NCI-H1105 (cell line): ENCODE measurements at places on chromosomes 12 and 14.
A peak's percentile ranks its signal among the peaks of the same experiment; 100 is the strongest.

- DNase-seq: no peak
Observed at GRCh38 chr14:75258079-75258802, 20.4 kb upstream of the FOS start.

- DNase-seq: no peak
Observed at GRCh38 chr14:58954901-58955861, 233.3 kb upstream of the DAAM1 start.

GRCh38 chr14:105856676-105857219, 330.4 kb downstream of the TMEM121 start:
- DNase-seq: no peak

DNA sequence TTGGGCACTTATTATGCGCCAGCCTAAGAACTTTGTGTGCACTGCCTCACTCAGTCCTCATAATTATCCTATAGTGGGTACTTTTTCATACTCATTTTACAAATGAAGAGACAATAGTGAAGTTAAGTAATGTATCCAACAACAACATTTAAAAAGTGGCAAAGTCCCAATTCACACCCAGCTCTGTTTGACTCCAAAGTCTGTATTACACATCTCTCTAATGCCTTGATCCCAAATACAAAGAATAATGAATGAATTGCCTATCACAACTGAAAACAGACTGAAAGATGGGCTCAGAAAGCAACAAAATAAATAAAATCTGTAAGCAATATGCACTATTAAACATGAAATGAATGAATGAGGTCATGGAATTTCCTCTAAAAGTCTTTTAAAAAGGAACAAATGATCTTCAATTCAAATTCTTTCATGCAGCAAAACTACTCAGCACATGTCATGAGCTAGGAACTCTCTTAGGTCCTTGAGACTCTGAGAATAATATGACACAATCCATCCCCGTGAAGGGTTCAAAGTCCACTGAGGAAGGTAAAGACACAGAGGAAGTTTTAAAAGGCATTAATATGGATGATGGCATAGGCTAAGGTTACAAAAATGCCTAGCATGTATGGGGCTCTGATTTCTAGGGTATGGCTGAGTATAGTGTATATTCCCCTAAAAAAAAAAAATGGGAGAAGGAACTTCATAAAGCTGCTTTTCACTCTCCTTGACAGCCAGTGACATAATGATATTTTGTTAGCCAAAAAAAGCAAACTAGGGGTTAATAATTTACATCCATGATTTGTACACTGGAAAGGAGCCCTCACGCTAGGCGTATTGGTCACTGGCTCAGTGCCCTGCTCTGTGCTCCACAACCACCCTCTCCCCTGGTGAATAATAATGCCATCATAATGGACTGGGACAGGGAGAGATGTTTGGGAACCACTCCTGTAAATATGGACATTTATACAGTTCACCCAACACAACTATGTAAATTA, 103.4 kb downstream of the SLC2A13 start:
- DNase-seq: no peak

DNA sequence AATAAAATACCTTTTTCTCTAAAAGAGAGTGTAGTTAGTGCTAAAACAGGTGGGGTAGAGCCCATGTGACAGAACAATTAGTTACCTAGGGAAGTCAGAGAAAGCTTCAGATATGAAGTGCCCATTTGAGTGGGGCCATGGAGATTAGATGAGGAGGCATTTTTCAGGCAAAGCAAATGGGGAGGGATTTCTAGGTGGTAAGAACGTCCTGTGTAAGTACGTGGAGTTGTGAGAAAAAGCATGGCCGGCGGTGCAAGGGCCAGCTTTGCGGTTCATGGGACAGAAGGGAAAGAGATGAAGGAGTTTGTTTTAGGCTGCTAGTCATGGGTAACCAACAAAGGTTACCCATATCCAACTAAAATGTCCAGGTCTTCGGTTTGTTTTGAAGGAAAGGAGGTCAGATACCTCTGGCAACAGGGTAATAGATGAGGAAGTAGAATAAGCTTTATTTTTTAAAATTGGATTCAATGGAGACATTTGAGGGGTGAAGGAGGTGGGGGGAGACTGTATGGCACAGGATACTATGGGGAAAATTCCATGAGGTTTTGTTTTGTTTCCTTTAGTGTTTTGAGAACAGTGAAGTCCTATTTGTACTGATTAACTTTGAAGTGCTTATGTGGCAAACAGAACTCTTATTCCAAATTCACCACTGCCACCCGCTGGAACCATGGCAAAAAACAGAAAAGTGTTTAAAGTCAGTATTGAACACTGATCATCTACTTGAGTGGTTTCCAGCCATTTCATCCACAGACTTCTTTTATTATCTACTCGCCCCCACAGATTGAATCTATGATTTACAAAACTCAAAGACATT, 10.0 kb upstream of the SNRPF start:
- DNase-seq: peak; percentile 26

GRCh38 chr14:59046746-59047145, 141.7 kb upstream of the DAAM1 start:
- DNase-seq: no peak

DNA sequence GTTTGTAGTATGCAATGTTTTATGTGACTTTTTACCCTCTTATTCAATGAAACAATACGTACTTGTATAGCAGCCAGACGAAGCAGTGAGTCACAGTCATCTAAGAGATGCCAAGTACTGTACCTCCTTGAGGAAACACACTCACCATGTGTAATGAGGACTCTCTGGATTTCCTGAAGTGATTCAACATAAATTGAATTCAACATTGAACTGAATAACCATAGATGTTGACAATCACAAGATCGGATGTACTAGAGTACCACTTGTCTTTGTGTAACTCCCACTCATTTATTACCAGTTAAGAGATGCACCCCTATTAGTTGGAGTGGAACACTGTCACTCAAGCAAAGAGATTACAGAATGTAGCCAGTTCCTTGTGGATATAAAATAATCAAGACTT, 175.2 kb upstream of the HMGA2 start:
- no peak for DNase-seq

DNA sequence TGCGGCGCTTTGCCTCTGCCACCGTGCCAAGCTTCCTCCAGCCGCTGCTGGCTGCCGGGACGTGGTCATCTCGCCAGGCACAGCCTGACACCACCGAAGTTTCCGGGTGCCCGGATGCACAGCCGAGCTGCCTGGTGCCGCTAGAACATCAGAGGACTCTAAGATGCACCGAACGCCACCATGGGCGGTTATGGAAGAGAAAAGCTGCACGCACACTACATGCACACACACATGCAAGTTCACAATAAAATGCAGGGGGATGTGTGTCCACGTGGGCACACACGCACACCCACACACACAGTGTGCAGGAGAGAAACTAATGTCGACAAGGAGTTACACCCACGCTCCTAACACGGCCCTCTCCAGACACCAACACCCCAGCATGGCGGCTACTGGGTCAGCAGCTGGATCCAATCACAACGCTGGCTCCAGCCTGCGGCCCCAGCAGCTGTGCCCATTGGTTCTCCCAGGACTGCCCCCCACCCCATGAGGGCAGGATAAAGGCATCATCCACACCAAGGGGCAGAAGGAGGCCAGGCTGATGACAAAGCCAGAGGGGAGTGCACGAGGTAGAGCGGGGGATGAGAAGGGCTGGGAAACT, 82.7 kb downstream of the BCL11B start:
- DNase-seq: no peak

DNA sequence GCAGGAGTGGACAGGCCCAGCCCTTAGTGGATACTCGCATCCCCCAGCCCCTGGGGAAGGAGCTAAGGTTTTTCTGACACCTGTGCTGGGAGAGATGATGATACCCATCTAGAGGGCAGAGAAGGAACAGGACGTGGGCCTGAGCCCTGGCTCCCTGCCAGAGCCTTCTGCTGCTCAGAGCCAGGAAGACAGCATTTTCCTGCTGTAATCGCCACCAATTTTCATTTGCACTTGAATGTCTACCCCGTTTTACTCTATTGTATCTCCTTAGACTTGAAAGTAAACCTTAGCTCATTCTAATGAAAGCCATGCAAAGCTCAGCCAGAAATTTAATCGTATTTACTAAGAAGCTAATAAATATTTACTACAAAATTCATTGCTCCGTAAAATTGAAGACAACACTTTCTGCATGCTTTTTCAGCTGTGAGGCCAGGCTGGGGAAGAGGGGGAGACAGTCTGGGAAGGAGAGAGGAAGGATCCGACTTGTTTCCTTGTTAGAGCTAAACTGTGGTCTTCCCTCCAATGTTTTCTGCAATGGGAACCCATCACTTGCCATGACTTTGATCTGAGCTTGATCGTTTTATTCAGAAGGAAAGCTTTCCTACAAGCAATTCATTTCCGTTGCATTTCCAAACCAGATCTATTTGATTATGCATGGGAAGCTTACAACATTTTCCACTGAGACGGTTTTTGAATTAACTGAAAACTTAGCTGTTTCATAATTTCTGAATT, 17.6 kb upstream of the TRAF3 start:
- DNase-seq: no peak

- DNase-seq: no peak
Observed at GRCh38 chr12:22879203-22879602, 254.2 kb downstream of the ETNK1 start.

- DNase-seq: peak; percentile 20
Observed at GRCh38 chr12:58081488-58081887, 140.1 kb downstream of the ATP23 start.

DNA sequence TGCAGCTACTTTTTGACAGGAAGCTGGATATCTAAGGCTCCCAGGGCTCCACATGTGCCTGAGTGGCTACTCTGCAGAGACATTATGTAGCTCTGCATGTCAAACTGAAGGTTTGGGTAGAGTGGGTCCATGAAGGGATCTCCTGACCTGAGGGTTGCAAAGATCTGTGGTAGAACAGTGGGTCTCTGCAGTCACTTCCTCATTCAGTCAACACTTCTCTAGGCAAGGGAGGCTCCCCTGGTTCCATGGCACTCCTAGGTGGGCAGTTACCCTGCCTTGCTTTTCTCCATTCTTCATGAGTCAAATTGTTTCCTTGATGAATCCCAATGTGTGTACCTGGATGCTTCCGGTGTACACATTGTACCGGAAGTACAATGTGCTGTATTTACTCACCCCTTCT, 57.4 kb downstream of the CMAS start:
- no peak for DNase-seq

DNA sequence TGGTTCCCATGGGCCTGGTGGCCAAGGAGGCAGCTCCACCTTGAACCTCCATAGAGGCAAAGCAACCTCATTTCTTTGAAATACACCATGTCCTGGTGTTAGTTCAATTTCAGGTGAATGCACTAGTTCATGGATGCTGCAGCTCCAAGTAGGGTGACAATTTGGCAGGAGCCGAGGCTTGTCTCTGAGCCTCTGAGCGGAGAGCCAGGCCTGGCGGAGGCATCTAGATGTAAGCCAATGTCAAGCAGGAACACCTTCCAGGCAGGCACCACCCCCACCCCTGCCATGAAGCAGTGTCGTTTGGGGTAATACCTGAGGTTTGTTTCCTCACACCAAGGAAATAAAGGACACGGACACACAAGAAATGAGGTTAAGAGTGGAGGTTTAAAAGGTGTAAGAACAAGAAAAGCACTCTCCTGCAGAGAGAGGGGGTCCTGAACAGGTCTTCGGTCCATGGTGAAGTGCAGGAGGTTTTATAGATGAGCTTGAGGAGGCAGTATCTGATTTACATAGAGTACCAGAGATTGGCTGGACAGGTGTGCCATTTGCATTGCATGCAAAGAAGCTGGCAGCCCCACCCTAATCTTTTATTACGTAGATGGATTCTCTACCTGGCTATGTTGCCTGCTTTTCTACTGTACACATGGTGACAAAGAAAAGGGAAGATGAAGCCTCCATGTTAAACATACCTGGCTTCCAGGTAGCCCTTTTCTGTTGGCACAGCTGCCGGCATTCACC, 60.3 kb downstream of the RIN3 start:
- no peak for DNase-seq

DNA sequence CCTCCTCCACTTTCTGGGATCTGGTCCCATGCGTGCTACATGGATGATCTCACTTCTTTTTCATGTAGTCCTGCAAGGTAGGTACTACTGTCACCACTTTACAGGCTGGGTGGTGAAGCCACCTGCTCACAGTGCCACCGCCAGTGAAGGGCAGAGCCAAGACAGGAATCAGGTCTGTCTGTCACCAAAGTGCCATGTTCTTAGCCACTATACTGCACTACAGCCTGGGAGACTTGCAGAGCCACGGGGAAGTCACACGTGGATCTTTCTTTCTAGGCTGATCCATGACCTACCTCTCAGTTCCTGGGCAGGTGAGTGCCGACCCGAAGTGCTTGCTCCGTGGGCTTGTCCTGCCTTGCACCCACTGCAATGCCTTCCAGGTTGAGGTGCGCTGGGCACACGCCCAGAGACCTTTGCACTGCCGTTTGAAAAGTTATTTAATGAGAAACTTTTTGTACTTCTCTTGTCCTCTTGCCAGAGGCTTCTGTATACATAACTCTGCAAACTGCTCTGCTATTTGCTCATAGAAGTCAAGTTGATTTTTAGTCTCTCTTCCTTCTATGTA, 19.7 kb upstream of the CLMN start:
- no peak for DNase-seq

DNA sequence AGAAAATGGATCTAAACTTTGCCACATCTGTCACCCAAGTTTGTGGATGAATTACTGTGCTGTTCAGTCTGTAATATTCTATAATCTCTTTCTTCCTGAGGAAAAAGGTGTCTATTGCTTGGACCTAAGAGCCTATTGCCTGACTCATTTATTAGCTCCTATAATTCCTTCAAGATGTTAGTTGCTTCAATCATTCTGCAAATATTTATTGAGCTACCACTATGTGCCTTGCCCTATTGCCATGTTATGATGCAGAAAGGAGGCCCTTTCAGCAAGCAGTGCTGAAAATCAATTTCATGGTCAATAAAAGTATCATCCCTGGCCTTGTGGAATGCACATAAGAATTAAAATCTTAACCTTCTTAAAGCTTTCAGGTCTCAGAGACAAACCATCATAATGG, 113.6 kb downstream of the CCER1 start:
- DNase-seq: no peak

DNA sequence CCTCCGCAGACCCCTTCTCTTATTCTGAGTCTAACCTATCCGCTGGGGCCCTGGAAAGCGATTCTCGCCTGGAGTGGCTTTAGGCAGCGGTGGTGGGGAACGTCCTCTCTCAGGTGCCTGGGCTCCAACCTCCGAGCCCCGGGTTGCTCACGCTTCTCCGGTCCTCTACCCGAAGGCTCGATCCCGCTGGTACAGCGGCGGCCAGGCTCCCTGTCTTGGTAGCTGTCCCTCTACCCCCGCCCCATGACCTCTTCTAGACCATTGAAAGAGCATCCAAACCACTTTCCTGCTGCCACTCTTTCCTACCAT, 505 bp upstream of the HEBP1 start:
- peak; percentile 74 for DNase-seq

DNA sequence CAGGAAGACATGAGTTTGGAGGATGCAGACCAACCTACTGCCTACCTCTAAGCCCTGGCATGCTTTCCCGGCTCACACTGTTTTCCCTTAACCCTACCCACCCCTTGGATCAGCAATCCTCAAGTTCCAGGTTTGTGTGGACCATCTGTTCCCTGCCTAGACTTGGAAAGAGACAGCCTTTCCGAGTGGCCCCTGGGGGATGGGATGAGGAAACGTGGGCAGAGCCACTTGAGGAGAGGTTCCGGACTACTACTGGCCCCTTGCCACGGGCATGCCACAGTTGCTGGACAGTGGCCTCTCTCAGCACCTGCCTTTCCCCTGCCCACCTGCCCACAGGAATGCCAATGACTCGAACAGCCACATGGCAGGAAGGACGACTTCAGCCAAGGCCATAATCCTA, 135.9 kb downstream of the SLC15A4 start:
- DNase-seq: no peak
